ENCODE measurements at places on chromosomes 2 and 18. TPM values are rescaled to one million over a fixed set of nuclear protein-coding genes. Genes with fewer than 3 reads are reported as not detected.

CDCA7 gene
- total RNA-seq = 9.7 TPM

PCARE gene
- not detected for total RNA-seq

PJVK gene
- 0.72 TPM for total RNA-seq

SGPP2 gene
- total RNA-seq = not detected

CNGA3 gene
- 0.16 TPM for total RNA-seq

QPCT gene
- total RNA-seq = 5.1 TPM

HOXD12 gene
- total RNA-seq = 0.32 TPM

ANKRD62 gene
- not detected for total RNA-seq

TGFA gene
- total RNA-seq = 0.47 TPM

MC2R gene
- not detected for total RNA-seq

FOXI3 gene
- not detected for total RNA-seq

POTEC gene
- total RNA-seq = not detected

MYOM1 gene
- total RNA-seq = not detected

IL1F10 gene
- total RNA-seq = not detected

METTL4 gene
- 9.4 TPM for total RNA-seq

DAW1 gene
- not detected for total RNA-seq

APOB gene
- total RNA-seq = not detected

KIF3C gene
- 17.7 TPM for total RNA-seq

SF3B1 gene
- 168 TPM for total RNA-seq

ASAP2 gene
- 33.7 TPM for total RNA-seq

SOX11 gene
- not detected for total RNA-seq

OXER1 gene
- total RNA-seq = not detected

AGFG1 gene
- total RNA-seq = 62.3 TPM

MAP3K19 gene
- total RNA-seq = not detected

COL4A4 gene
- 0.08 TPM for total RNA-seq

FAM110C gene
- not detected for total RNA-seq

LCT gene
- not detected for total RNA-seq

SLC14A1 gene
- total RNA-seq = 0.24 TPM

SPEG gene
- total RNA-seq = 80.9 TPM

BOLL gene
- total RNA-seq = not detected

INHA gene
- 0.60 TPM for total RNA-seq

L3MBTL4 gene
- not detected for total RNA-seq

EPG5 gene
- 54.2 TPM for total RNA-seq

CYP27A1 gene
- 0.26 TPM for total RNA-seq

PROM2 gene
- 0.33 TPM for total RNA-seq

C2orf74 gene
- 22.3 TPM for total RNA-seq

STPG4 gene
- not detected for total RNA-seq

All from HFFc6 (cell line).